Ovary (tissue), 10 donors: ENCODE measurements at places on chromosomes 16 and 17. TPM values are rescaled to one million over a fixed set of nuclear protein-coding genes. Genes with fewer than 3 reads are reported as not detected.

DNA sequence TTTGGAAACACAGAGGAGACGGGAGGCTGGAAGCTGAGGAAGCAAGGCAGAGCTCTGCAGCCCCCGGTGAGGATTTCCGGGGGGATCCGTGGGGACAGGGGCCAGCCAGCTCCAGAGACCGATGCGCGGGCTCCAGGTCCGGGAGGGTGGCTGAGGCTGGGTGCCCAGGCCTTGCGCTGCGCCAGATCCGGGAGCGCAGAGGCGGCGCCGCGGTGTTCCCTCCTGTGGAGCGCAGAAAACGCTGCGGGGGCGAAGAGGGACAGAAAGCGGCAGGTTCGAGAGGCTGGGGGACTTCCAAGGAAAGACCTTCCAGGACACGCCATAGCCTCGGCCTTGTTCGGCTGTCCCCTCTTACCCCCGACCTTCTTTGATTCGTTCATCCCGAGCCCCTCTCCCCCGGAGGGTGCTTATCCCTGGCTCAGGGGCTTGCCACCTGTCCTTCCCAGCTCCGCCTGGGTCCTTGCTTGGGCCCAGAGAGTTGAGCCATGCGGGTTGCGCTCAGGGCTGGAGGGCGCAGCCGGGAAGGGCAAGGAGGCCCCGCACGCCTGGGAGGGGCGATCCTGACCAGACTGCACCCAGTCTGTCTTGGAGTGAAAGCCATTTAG lies 697 bp upstream of the SHISA9 start:
- H3K36me3 ChIP-seq: no peaks in the 10 kb centered on the region
- H3K27ac ChIP-seq: no peak overlapping the region
- no peak overlapping the region for H3K4me3 ChIP-seq
- H3K27me3 ChIP-seq: no peaks in the 10 kb centered on the region

DNA sequence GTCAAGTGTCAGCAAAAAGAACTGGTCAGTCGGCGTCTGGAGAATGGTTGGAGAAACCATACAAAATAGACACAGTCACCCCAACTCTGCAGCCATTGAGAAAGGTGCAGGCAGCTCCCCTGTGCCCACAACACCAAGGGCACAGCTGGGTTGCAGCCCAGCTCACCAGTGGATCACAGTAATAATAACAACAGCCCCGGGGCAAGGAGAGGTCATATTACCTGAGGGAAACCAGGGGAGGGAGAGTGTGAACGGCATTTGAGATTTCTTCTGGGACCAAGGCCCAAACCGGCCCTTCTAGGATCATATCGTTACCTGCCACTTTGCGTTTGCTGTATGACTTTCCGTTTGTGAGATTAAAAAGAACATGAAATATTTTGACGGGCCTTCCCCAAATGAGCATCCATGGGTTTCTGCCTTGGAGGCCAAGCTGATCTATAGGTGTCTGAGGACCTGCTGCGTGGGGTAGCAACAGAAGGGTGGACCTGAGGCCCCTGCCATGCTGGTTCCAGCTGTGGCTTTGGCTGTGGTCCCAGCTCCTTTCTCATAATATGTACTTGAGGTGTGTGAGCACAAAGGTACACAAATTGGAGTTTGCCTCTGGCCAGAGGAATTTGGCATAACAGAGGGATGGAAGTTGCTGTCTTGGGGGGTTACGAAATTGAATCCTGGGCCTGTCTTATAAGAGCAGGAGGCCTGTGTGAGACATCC lies 154.6 kb downstream of the CMIP start:
- H3K27me3 ChIP-seq: no peaks in the 10 kb centered on the region
- H3K4me3 ChIP-seq: no peak overlapping the region
- DNase-seq: no peak
- H3K4me1 ChIP-seq: peaks cover 11% of the 10 kb centered on the region
- no peak overlapping the region for H3K27ac ChIP-seq

DNA sequence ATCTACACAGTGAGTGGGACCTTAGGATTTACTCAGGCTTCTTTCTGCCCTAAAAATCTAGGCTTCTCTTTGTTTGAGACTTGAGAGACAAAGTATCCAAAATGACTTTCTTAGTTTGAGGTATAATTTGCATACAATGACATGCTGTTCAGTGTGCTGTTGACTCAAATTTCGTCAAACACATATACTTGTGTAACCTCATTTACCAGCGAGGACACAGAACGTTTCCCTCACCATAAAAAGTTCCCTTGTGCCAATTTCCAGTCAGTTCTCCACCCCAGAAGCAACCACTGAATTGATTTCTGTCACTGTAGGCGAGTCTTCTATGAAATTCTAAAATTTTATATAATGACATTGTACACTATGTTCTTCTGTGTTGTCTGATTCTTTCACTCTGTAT lies 68.0 kb upstream of the MAF start:
- no peak overlapping the region for H3K27ac ChIP-seq
- H3K4me3 ChIP-seq: no peak overlapping the region
- peaks cover under 1% of the 10 kb centered on the region for H3K4me1 ChIP-seq
- no peaks in the 10 kb centered on the region for H3K36me3 ChIP-seq
- no peak for DNase-seq

DNA sequence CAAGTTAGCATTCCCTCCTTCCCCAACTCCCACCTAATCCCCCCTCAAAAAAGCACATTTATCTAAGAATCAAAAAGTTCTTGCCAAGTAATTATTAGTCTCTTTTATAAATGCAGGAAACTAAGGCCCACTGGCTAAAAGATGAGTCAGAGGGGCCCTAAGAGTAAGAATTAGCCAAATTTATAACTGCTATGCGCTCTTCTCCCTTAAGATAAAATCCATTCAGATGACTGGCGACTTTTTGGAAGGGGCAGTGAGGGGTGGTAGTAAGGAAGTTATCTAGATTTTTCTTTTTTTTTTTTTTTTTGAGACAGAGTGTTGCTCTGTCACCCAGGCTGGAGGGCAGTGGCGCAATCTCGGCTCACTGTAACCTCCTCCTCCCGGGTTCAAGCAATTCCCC lies 17.1 kb downstream of the ZNF652 start:
- no peak for DNase-seq
- H3K4me3 ChIP-seq: no peak overlapping the region
- H3K27ac ChIP-seq: no peak overlapping the region
- no peaks in the 10 kb centered on the region for H3K27me3 ChIP-seq
- H3K36me3 ChIP-seq: no peaks in the 10 kb centered on the region
- H3K4me1 ChIP-seq: peaks cover 7% of the 10 kb centered on the region

DNA sequence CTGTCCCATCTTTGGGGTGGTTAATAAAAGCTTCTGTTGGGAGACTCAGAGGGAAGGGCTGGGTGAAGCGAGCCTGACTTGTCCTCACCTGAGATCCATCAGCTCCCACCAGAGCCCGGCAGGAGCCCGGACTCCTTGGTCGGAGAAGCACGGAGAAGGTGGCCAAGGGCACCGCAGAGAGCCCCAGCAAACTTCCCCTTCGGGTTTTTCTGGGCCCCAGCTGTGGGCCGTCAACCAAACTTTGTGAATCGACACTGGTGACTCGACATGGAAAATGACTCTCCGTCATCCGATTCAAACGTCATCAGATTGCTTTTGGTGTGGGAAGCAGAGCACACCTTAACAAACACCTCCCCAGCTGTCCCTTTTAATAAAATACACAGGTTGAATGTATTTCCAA lies 21.4 kb downstream of the ENPP7 start:
- H3K27me3 ChIP-seq: peaks cover 6% of the 10 kb centered on the region
- no peak overlapping the region for H3K4me3 ChIP-seq

GRCh38 chr16:59878999-59879398 lies 1144.9 kb upstream of the GOT2 start:
- no peak overlapping the region for H3K27ac ChIP-seq
- H3K36me3 ChIP-seq: no peaks in the 10 kb centered on the region
- no peak overlapping the region for H3K4me3 ChIP-seq
- no peaks in the 10 kb centered on the region for H3K27me3 ChIP-seq
- DNase-seq: no peak

DNA sequence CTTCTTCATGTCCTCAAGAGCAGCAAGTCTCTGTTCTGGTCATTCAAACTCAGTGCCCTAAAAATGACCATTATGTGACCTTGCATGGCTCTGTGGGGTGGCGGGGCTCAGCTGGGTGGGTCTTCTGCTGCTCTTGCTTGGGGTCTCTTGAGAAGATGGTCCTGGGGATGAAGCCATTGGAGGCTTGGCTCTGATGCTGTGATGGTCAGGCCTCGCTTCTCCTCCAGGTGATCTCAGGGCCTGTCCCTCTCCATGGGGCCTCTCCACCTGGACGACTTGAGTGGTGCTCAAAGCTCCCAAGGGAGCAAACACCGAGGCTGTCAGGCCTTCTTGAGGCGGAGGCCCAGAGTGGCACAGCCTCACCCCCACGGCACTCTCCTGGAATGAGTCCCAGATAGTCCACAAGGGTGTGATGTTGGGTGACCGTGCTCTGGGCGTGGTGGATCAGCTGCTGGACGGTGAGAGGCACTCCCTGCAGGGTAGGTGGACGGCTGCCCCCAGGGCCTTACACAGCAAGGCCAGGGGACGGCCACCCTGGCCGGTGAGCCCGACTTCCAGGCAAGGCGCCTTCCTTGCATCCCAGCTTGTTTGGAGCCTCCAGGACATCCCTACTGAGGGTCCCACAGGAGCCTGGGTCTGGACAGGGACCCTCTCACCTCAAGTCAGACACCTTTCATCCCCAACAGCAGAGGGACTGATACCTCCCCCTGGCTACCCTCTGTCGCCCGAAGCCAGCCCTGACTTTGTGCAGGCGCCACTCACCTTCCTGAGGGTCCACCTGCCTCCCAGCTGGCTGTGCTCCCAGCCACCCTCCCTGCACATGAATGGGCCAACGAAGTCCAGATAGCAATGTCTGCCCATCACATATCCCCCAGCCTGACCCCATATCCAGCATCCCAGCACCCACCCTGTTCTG lies 48.7 kb downstream of the USP22 start:
- peaks cover 11% of the 10 kb centered on the region for H3K4me1 ChIP-seq
- no peaks in the 10 kb centered on the region for H3K27me3 ChIP-seq
- DNase-seq: no peak
- H3K4me3 ChIP-seq: no peak overlapping the region
- no peaks in the 10 kb centered on the region for H3K36me3 ChIP-seq

GRCh38 chr17:41298458-41299135 lies 4.1 kb downstream of the KRTAP29-1 start:
- no peak overlapping the region for H3K27ac ChIP-seq
- H3K36me3 ChIP-seq: no peaks in the 10 kb centered on the region
- H3K4me3 ChIP-seq: no peak overlapping the region
- no peaks in the 10 kb centered on the region for H3K27me3 ChIP-seq
- H3K4me1 ChIP-seq: no peaks in the 10 kb centered on the region
- no peak for DNase-seq

DNA sequence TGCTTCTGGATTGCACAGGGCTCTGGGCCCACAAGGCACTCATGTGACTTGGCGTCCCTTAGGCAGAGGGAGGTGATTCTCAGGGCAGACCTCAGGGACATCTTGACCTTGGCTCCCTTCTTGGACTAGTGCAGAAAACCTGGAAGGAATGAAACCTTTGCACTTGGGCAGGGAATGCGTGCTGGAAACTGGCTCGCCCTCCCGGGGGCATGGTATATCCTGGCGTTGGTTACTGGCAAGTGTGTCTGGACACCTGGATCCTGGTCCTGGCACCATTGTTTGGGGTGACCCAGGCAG lies 63.5 kb upstream of the LGALS9 start:
- no peaks in the 10 kb centered on the region for H3K27me3 ChIP-seq
- H3K36me3 ChIP-seq: no peaks in the 10 kb centered on the region

- no peaks in the 10 kb centered on the region for H3K27me3 ChIP-seq
- H3K4me3 ChIP-seq: no peak overlapping the region
- DNase-seq: no peak
- no peak overlapping the region for H3K27ac ChIP-seq
- H3K4me1 ChIP-seq: peaks cover 11% of the 10 kb centered on the region
- no peaks in the 10 kb centered on the region for H3K36me3 ChIP-seq
Observed at GRCh38 chr16:81451753-81452680, 7.4 kb downstream of the CMIP start.

- no peak overlapping the region for H3K4me3 ChIP-seq
- no peaks in the 10 kb centered on the region for H3K27me3 ChIP-seq
- H3K27ac ChIP-seq: no peak overlapping the region
Observed at GRCh38 chr16:51881731-51882130, 665.2 kb downstream of the TOX3 start.

- peak overlapping the region; percentile 50 for H3K4me3 ChIP-seq
- no peaks in the 10 kb centered on the region for H3K36me3 ChIP-seq
- peaks cover 9% of the 10 kb centered on the region for H3K4me1 ChIP-seq
- no peaks in the 10 kb centered on the region for H3K27me3 ChIP-seq
Observed at GRCh38 chr17:1561420-1562175, 994 bp downstream of the PITPNA start.

Gene IL21R
- 0.45 TPM for total RNA-seq

Gene IL34
- 1.1 TPM for total RNA-seq

Gene OR1F1
- not detected for total RNA-seq

Gene NAGS
- total RNA-seq: 1.5 TPM
